ENCODE measurements at places on chromosomes 6 and 20. TPM values are rescaled to one million over a fixed set of nuclear protein-coding genes. Genes with fewer than 3 reads are reported as not detected.
A peak's percentile ranks its signal among the peaks of the same experiment; 100 is the strongest.

The OR12D3 gene
- not detected for polyA plus RNA-seq

- DNase-seq = peak; percentile 50
Measured at GRCh38 chr6:14638906-14639761, 521.6 kb downstream of the CD83 start.

The FOXP4 gene
- 61.9 TPM for polyA plus RNA-seq

The GSTA2 gene
- polyA plus RNA-seq = 0.38 TPM

GRCh38 chr20:59087829-59088433 is 45.3 kb upstream of the PRELID3B start:
- peak; percentile 66 for DNase-seq
